ENCODE measurements at places on chromosomes 13 and 19.

DNA sequence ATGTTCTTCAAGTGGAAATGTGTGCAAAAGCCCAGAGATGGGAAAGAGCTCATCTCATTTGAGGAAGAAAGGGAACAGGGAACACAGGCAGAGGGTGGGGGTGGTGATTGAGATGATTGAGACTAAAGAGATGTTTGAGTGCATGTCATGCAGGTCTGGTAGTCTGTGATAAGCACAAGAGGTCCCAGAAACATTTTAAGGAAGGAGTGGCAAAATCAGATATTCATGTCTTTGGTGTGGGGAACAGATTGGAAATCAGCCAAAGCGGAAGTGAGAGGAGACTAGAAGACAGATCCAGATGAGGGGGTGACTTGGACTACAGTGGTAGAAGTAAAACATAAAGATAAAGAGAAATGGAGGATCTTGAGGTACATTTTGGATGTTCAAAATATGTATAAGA lies 39.4 kb upstream of the DACH1 start:
- DNase-seq, result no peak

DNA sequence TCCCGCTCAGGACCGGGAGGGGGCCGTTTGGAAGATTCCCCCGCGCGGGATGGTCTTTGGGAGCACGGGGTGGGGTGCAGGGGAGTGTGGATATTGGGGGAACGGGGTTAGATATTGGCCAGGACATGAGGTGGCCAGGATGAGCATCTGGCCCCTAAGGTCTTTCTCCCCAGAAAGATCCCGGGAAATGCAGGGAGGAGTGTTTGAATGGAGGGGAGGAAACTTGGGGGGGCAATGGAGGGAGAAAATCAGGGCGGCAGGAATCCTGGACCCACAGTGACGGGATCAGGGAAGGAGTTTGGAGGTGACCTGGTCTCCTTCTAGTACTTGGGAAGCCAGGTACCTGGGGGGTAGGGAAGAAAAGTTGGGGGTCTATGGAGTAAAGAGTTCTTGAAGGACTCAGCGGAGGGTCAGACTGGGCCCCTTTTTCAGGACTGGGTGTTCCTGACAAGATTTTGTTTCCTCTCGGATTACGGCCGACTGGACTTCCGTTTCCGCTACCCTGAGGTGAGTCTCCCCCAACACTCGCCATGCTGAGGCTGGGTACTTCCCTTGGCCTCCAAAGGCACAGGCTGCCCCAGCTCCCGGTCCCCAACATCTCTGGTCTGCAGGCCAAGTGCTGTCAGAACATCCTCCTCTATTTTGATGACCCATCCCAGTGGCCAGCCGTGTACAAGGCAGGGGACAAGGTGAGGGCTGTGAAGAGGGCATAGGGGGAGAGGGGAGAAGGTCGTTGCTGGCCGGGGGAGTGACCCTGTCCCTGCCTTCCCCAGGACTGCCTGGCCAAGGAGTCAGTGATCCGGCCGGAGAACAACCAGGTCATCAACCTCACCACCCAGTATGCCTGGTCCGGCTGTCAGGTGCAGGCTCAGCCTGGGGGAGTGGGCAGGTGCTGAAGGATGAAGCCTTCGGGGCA lies 989 bp downstream of the TMEM145 start:
- no peak for DNase-seq

DNA sequence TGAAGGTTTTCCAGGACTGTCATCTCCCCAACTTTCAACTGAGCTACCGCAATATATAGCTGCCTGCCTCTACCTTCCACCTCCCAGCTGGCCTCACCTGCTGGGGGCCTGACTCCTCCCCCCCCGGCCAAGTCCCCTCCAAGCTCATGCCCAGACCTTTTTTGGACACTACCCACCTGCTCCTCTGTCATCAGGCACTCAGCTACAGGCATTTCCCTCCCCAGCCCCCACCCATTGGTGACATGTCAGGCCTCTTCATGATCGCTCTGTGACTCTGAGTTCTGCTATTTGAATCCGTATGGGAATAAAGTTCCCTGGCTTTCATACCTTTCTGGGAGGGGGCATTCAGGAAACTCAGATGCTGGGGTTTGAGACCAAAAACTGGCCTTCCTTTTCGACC lies 1.8 kb downstream of the PRKACA start:
- no peak for DNase-seq

DNA sequence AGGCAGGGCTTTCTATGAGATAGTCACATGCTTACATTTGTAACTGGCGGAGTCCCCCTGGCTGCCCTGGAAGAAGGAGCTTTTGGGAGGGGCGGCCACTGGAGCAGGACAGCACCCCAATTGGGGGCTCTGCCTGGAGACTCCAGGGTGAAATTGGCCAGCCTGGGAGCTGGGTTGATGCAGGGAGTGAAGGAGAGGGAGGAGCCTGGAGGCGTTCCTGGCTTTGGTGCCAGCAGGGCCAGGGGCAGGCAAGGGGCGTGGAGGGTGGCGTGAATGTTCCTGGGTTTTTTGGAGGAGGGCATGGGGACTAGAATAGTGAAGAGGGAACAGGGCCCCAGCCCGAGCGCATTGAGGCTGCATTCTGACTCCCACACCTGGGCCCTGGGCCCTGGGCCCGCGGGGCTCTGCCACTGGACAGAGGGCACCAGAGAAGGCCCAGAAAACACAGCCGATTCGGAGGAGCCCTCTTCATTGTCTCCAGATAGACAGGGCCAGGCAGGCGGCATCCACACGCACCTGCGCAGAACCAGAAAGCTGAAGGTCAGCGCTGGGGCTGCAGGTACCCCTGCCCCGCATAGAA lies 29.5 kb downstream of the COMP start:
- DNase-seq, result no peak

DNA sequence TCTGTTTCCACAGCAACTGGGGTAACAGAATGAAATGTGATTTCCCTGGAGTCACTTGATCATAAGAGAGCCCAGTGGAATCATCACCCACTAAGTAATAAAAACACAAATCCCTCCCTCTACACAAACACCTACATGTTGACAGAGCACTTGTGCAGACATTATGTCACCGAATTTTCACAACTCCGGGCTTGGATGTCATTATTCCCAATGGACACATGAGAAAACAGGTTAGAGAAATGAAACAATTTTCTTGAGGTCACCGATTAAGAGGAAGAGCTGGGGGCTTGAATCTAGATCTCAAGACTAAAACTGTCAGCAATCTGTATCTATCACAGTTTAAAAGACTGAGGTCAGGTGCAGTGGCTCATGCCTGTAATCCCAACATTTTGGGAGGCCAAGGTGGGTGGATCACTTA lies 3.1 kb downstream of the XRCC1 start:
- DNase-seq, result no peak

- DNase-seq, result no peak
These were observed 13.3 kb downstream of the CD70 start for GRCh38 chr19:6577476-6578125.

DNA sequence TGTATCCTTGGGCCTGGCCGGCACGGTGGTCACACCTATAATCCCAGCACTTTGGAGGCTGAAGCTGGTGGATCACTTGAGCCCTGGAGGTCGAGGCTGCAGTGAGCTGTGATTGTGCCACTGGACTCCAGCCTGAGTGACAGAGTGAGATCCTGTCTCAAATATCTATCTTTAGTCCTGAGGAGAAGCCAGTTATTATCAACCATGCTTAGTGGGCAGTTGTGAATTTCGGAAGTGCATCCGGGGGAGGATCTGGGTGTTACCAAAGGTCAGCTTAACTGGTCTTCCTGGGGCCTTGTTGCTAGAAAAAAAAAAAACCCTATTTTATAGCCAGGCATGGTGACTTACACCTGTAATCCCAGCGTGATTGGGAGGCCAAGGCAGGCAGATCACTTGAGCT lies 9.6 kb downstream of the DHDH start:
- no peak for DNase-seq

GRCh38 chr19:7658219-7658686 lies 10.6 kb upstream of the RETN start:
- no peak for DNase-seq

GRCh38 chr13:94588541-94588940 lies 7.4 kb downstream of the TGDS start:
- DNase-seq, result no peak

GRCh38 chr13:110116072-110116487 lies 190.9 kb downstream of the COL4A1 start:
- DNase-seq, result peak; percentile 49

- no peak for DNase-seq
These were observed 17.3 kb downstream of the TEX29 start for GRCh38 chr13:111337741-111338140.

- DNase-seq, result no peak
These were observed 1.5 kb downstream of the ZNF581 start for GRCh38 chr19:55644842-55645511.

GRCh38 chr13:28817204-28817603 lies 2.9 kb upstream of the MTUS2 start:
- DNase-seq, result no peak

GRCh38 chr13:67080351-67080750 lies 149.8 kb downstream of the PCDH9 start:
- DNase-seq, result no peak

DNA sequence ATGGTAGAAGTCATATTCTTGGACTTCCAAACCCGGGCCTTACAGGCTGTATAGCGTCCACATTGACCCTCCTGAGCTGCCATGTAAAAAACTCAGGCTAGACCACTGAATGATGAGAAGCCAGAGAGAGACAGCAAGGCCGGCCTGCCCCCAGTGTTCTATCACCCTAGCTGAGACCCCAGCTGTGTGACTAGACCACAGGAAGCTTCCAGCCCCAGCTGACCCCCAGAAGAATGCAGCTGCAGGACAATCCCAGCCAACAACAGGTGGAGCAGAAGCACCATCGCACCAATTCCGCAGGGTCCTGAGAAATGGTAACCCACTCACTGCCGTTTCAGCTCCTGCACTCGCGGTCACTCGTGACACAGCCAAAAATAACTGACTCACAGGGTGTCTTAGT lies 2.9 kb upstream of the ATP11A start:
- no peak for DNase-seq

GRCh38 chr19:38617283-38617763 lies 430 bp downstream of the MAP4K1 start:
- no peak for DNase-seq

DNA sequence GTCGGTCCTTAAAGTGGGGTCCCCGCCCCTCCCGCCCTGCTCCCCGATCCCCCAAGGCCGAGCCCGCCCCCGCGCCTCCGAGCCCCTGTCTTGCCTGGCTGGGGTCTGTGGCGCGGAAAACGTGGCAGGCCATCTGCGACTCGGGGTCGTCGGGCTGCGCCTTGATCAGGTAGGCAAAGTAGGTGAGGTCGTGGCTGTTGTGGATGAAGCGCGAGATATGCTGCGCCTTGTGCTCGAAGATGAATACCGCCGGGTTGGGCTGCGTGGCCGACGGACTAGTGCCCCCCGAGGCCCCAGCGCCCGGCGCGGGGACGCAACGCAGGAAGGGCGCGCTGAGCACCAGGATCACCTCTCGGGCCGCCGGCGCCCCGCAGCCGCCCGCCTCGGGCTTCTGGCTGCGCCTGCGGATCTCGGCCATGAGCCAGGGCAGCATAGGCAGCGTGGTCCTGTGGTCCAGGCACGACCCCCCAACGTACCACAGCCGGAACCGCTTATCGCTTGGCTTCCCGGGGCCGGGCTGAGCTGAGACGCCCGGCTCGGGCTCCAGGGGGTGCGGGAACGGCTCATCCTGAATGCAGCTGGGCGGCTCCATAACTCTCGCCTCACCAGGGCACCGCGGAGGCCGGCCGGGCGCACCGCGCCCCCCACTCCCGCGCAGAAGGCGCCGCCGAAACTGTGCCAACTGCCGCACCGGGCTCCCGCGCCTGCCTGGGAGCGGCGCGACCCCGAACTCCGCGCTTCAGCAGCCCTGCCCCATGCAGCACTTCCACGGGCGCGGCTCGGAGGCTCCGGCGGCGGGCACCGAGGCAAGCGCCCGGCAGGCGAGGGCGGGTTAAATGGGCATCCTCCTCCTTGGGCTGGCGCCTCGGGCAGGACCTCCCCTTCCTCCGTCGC lies 546 bp downstream of the TBC1D4 start:
- DNase-seq, result peak; percentile 37

DNA sequence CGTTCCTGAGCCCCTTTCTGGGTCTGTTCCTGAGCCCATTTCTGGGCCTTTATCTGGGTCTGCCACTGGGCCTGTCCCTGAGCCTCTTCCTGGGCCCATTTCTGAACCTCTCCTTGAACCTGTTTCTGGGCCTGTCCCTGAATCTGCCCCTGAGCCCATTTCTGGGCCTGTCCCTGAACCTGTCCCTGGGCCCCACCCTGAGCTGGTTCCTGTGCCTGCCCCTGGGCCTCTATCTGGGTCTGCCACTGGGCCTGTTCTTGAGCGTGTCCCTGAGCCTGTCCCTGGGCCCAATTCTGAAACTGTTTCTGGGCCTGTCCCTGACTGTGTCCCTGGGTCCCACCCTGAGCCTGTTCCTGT lies 40.4 kb upstream of the GRTP1 start:
- DNase-seq, result no peak

- DNase-seq, result peak; percentile 17
These were observed 16.1 kb downstream of the ZNF816 start for GRCh38 chr19:52946322-52947310.

DNA sequence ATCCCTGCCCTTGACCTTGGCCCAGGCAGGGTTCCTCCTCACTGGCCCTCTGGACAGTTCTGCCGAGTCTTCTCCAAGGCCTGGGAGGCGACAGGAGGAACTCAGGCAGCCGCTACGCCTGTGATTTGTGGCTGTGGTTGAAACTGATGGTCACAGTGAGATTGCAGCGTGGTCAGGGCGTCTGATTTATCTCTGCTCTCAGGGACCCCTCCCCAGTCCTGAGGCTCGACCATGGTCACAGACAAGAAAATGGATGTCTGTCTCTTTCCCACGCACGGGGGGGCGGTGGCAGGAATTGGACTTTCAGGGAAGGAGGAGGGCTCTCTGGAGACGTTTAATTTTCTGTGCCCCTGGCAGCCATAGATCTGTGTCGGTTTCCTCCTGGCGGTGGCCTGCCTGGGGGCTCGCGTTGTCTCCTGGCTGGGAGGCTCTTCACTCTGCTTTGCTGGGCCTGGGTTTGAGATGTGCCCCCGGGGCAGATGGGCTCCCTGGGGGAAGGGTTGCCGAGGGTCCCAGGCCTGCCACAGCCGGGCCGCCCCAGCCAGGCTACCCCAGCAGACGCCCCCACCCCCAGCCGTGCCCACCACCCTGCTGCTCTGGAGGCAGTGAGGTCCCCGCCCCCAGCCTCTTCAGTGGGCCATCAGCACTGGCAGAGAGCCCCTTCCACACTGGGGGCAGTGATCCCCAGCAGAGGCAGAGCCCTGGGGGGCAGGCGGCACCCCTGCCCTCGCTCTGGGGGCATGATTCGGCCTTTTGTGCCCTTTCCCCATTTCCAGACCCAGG lies 167.4 kb downstream of the KDM4B start:
- no peak for DNase-seq

DNA sequence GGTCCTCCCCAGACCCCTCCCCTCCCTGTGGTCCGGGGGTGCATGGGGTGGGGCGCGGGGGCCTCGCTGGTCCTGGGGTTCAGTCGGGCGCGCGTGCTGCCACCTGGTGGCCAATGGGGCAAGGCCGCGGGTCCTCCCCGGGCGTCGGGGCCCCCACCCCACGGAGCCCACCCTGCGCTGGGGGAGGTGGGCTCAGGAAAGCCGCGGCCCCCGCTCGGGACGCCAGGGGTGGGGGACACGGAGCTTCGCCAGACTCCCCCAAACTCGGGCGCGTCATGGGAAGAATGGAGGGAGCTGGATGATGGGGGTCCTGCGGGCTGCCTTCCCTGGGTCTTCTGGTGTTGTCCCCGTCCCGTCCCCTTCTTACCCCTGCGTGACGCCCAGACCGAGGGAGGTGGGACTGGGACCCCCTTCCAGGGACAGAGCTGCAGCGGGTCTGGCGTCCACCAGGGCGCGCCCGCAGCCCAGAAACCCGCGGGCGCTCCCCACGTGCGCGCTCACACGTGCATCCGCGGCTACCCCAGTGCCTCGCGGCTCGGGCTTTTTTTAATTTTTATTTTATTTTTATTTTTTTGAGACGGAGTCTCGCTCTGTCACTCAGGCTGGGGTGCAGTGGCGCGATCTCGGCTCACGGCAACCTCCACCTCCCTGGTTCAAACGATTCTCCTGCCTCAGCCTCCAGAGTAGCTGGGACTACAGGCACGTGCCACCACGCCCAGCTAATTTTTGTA lies 19.8 kb upstream of the TCF3 start:
- no peak for DNase-seq

All from astrocyte of the spinal cord (primary cell).